RPMI8226 (cell line): ENCODE measurements at places on chromosomes 5 and 9.
A peak's percentile ranks its signal among the peaks of the same experiment; 100 is the strongest.

- no peak for DNase-seq
These were observed 36.2 kb upstream of the IFNK start for GRCh38 chr9:27487927-27488326.

DNA sequence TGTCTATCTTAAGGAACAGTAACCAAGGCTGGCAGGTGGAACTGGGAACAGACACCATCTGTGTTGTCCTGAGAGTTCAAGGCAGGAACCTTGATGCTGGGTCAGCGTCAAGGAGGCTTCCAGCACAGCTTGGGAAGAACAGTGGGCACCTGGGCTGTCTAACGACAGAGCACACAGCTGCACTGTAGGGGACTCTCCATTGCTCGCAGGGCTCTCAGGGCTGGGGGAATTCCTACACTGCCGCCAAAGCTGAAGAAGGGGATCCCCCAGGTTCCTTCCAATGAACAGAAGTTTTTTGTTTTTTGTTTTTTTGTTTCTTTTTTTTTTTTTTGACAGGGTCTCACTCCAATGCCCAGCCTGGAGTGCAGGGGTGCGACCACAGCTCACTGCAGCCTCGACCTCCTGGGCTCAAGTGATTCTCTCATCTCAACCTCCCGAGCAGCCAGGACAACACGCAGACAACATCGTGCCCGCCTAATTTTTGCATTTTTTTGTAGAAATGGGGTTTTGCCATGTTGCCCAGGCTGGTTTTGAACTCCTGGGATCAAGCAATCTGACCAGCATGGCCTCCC lies 81.9 kb downstream of the PTPN3 start:
- no peak for DNase-seq

- no peak for DNase-seq
These were observed 329.6 kb upstream of the RGMB start for GRCh38 chr5:98443881-98444280.

- peak; percentile 92 for DNase-seq
These were observed 344.7 kb upstream of the RGMB start for GRCh38 chr5:98428806-98429205.

- DNase-seq, result peak; percentile 15
These were observed 23.4 kb upstream of the CORO2A start for GRCh38 chr9:98215821-98216220.

GRCh38 chr5:137565450-137565849 lies 66.3 kb upstream of the SPOCK1 start:
- DNase-seq, result no peak

- no peak for DNase-seq
These were observed 32.5 kb upstream of the ABLIM3 start for GRCh38 chr5:149108651-149109280.

DNA sequence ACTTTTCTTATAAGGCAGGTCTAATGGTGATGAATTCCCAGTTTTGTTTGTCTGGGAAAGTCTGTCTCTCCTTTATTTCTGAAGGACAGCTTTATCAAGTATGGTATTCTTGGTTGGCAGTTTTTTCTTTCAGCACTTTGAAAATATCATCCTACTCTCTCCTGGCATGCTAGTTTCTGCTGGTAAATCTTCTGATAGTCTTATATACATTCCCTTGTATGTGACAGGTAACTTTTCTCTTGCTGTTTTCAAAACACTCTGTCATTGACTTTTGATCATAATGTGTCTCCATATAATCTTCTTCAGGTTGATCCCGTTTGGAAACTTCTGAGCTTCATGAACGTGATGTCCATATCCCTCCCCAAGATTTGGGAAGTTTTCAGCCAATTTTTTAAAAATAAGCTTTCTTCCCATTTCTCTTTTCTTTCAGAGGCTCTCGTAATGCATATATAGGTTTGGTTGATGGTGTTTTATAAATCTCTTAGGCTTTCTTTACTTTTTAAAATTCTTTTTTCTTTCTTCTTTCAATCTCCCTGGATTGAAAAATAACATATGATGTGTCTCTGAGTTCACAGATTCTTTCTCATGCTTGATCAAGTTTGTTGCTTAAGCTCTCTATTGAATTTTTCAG lies 22.5 kb upstream of the GRAMD2B start:
- DNase-seq, result no peak

GRCh38 chr5:122150215-122150614 lies 20.9 kb downstream of the ZNF474 start:
- no peak for DNase-seq

DNA sequence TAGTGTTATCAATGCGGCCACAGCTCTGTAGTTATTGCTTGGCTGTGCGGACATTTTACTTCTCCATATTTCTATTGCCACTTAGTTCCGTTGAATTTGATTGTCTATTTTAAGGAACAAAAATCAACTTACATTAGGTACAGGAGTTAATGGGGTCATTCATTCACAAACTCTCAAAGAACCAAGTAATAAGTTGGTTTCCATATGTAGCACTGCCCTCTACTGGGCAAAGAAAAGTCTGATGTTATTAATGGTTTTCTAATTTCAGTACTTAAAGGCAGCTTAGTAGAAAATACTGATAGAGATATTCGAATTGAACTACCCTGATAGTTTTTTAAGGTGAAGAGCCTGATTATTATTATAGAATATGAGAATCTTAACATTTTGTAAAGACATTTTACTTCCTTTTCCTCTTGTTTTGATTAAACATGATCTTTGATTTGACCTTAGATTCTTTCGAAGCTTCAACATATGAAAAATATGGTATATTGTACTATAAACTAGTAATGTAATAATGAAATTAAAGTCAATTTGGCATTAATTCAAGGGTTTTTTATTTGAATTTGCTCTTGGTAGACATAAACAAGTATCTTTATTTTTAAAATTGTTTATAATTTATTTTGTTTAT lies 119.5 kb upstream of the CTNND2 start:
- DNase-seq, result peak; percentile 29

GRCh38 chr5:179274321-179275315 lies 70.6 kb downstream of the ADAMTS2 start:
- no peak for DNase-seq

DNA sequence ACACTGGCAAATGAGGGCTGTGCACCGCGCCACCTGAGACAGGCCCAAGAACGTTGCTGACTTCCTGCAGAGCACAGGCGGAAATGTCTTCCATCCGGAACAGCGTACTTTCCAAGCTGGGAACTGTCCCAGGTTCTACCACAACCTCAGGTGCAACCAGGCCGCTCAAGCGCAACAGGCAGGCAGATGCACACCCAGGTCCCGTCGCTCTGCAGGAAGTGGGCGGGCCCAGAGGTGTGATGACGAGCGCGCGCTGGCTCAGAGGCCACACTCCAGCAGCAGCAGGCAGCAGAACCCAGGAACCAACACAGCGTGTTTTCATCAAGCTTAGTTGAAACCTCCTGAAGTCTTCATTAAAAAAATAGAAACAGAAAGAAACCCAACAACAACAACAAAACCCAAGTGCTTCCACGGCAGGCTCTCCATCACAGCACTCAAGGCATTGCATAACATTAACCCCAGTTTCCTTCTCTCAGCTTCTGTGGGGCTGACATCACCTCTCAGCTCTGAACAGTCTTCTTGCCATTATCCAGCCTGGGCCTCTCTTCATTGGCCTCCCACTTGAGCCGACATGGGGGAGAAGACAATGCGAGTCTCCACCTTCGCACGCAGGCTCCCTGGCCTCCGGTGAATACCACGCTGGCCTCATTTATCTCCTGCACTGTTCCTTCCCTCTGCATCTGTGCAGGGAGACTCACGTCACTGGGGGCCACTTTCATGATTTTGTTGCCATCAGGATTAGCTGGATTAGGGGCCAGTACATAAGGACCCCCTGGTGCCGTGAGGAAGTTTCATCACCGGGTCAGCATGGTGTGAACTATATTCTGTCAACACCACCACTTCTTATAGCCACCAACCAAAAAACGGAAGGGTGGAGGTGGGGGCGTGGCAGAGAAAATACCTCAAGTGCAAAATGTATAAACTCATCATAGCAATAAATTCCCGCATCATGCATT lies 22.1 kb downstream of the PTCH1 start:
- DNase-seq, result peak; percentile 94

- DNase-seq, result no peak
These were observed 411.5 kb downstream of the PLK2 start for GRCh38 chr5:58048185-58048925.

DNA sequence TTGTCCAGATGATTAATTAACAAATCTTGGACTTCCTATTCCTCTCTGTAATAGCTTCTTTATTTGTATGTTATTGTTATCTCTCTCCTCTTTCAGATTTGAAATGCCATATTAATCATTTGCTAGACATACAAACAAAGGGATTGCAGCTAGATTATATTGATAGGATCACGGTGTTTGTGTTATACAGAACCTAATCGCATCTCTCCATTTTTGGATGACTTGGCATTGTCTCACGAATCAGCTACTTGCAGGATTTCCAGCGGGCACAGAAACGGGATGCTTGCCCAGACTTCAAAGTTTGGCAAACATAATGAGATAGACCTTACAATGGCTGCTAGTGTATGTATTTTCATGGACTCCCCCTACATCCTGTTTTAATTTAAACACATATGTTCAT lies 368.1 kb downstream of the TLE4 start:
- DNase-seq, result no peak

DNA sequence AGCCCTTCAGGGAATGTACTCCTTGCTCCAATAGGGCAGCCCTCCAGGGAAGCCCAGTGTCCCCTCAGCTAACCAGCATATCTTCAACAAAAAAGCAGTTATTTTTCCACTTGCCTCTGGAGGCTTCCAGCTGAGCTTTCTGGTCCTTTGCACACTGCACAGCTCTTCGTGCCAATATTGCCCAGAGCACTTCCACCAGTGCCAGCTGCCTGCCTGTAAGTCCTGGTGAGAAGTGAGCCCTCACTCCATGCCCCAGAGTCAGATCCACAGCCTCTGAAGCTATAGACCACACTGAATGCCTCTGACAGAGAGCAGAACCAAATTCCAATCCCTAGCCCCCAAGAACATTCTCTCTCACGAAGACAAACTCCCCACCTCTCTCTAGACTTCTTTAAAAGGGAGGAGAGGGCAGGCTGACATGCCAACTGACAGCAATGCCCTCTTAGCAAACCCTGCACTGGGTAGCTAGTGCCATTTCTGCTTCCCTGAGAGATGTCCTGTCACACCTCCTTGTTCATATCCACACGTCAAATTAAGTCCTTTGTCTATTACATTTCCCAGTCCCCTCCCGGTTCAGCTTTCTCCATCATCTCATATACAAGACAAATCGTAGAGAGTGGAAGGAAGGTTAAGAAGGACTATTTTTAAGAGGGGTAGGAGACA lies 12.7 kb upstream of the HEXB start:
- DNase-seq, result no peak

DNA sequence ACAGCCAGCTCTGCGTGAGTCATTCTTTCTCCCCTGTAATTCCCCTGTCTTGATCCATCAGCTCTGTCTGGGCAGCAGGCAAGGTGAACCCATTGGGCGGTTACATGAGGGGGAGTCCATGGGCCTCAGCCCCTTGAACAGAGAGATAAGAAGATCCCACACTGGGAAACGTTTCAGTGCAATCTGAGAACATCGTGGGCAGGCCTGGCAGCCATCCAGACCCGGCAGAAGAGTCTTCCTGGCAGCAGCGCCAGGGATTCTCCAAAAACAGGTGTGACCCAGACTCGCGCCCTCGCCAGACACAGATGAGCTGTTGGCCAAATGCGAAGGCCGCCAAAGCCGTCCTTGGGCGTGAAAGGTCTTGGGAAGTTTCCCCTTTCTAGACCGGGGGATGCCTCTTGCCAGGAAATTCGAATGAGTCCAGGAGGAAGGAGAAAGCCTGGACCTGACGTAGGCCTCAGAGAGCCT lies 6.4 kb upstream of the SLC12A7 start:
- peak; percentile 88 for DNase-seq

DNA sequence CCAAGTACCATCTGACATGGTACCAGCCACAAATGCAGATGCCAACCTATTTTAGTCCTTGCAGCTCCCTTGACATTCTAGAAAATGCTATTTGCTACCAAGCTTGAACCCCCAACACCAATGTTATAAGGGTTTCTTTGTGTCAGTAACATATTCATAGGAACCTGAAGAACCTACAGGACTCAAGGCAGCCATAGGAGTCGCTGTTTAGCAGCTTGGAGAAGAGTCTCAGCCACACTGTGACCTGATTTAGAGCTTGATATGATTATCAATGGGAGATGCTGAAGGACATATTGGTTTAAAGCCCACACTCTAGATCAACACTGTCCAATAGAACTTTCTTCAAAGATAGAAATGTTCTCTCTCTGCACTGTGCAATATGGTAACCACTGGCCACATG lies 6.4 kb upstream of the ZFR start:
- peak; percentile 13 for DNase-seq

GRCh38 chr5:53406630-53407316 lies 73.7 kb upstream of the FST start:
- DNase-seq, result no peak

GRCh38 chr5:3002230-3002629 lies 250.8 kb upstream of the IRX2 start:
- no peak for DNase-seq

DNA sequence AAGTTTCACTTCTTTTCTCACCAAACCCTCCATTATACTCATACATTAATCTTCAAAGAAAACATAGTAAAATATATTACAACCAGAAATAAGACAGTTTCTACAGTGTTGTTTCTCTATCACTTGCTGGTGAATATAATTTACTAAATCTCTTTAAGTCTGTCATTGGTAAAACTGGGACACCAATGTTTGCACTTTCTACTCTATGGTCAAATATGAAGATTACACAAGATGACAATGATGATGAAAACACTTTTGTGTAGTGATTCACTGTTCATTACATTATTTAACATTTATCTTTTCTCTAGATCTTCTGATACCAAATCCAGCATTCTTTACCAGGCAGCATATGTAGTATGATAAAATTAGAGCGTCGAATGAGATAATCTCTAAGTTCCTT lies 459.1 kb downstream of the DMAC1 start:
- DNase-seq, result no peak

DNA sequence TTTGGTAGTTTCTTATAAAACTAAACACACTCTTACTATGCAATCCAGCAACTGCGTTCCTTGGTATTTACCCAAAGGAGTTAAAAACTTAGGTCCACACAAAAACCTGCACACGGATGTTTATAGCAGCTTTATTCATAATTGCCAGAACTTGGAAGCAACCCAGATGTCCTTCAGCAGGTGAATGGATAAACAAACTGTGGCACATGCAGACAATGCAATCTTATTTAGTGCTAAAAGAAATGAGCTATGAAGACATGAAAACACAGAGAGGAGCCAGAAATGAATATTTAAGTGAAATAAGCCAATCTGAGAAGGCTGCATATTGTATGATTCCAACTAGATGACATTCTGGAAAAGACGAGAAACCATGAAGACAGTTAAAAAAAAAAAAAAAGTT lies 10.7 kb downstream of the WNK2 start:
- no peak for DNase-seq

DNA sequence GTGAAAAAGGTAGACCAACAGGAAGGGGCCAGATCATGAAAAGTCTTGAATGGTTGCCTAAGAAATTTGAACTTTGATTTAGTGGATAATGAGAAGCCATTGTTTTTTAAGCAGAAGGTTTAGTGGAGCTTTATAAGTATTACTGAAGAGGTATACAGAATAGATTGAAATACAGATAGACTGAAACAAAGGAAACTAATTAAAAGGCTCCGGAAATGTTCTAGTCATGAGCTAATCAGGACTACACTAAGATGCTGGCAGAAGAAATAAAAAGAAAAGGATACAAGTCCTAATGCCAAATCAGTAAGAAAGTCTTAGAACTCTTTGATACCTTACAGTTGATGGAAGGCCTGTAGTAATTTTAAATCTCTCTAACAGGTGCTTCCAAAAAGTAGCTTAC lies 45.7 kb upstream of the RFX3 start:
- DNase-seq, result no peak
